ENCODE measurements at places on chromosomes 2 and 18.

DNA sequence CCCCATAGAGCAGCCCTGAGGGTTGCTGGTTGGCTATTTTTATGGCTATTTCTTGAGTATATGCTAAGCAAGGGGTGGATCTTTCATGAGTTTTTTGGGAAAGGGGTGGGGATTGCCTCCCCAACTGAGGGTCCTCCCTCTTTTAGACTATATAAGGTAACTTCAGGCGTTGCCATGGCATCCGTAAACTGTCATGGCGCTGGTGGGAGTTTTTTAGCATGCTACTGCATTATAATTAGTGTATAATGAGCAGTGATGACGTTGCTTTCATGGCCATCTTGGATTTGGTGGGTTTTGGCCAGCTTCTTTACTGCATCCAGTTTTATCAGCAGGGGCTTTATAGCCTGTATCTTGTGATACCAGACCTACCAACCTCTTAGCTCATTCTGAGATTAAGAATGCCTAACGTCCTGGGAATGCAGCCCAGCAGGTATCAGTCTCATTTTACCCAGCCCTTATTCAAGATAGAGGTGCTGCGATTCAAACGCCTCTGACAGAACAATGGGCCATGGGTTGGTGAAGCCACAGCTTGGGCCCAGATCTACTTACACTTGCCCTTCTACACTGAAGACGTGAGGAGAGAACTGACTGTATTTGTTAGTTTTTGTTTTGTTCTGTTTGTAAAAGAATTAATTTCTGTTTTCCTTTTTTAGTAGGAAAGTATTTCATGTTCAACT is 53.8 kb upstream of the TMEM163 start:
- DNase-seq = no peak

GRCh38 chr2:114089636-114090319 is 199.9 kb downstream of the ACTR3 start:
- DNase-seq = no peak

DNA sequence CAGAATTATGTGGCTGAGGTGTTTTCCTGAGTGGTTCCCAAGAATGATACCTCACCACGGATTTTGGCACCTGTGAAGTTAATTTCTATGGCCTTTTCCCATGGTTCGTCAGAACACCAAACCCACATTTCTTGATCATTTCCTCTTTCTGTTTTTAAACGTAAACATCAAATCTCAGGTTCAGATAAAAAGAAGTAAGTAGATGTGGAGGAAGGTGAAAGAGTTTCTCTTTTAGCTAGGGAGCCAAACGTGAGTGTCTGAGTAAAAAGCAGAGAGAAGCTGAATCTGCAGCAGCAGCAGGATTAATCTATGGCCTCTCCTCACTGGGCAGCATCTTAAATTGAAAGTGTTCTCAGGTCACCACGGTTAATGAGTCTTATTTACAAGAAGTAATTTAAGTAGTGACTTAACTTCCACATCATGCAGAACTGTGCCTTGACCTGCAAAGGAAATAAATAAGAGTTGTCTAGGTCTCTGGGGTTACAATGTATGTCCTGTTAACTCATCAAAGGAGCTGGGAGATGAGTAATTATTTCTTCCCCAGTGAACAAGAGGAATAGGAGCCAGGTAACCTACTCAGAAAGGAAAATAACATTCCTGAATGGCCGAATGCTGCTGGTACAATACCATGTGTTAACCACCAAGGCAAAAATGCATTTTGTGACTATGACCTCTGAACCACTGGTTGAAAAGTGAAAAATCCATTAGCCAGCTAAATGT is 139.6 kb upstream of the NETO1 start:
- DNase-seq = no peak

- no peak for DNase-seq
Observed at GRCh38 chr2:197559681-197560080, 43.8 kb downstream of the MOB4 start.

DNA sequence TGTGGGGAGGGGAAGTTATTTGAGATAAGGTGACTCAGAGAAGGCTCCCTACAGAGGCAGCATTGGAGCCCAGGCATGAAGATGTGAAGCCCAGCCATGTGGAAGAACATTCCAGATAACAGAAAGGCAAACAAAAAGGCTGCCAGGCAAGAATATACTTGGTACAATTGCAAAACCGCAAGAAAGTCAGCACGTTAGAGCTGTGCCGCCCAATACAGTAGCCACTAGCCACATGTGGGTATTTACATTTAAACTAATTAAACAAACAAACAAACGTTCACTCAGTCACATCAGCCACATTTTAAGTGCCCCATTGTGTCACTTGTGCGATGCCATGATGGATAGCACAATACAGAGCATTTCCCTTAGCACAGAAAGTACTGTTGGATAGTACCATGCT is 179.6 kb downstream of the SATB2 start:
- no peak for DNase-seq

DNA sequence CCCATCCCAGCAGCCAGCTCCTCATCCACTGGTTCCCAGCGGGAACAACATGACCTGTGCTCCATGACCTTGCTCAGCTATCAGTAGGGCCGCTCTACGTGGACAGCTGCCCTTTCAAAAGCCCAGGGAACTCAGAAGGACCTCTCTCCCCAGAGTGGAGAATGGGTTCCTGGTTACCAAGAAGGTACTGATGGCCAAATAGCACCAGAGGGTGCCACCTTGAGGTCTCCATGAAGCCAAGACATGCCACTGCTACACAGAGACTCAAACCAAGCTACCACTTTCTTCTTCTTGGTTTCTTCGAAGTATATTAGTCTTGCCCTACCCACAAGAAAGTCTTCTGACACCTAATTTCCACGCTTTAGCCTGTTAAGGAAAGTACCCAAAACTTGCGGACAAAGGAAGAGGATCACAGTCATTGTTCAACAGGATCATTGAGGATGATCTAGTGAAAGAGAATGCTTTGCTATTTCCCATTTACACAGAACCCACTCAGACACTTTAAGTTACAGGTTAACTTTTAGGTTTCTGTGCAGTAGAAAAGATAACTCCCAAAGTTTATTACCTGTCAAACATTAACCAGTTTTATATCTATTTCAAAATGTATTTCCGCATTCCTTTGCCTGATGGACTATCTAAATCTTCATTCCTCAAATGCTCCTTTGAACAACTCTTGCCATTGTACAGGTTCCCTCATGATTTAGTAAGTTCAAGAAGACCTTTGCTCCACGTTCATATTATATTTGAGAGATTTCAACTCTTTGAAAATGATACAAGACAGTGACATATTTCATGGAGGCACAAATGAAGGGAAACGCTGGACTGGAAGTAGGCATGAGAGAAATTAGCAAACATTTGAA is 102.2 kb downstream of the ALPK2 start:
- no peak for DNase-seq

DNA sequence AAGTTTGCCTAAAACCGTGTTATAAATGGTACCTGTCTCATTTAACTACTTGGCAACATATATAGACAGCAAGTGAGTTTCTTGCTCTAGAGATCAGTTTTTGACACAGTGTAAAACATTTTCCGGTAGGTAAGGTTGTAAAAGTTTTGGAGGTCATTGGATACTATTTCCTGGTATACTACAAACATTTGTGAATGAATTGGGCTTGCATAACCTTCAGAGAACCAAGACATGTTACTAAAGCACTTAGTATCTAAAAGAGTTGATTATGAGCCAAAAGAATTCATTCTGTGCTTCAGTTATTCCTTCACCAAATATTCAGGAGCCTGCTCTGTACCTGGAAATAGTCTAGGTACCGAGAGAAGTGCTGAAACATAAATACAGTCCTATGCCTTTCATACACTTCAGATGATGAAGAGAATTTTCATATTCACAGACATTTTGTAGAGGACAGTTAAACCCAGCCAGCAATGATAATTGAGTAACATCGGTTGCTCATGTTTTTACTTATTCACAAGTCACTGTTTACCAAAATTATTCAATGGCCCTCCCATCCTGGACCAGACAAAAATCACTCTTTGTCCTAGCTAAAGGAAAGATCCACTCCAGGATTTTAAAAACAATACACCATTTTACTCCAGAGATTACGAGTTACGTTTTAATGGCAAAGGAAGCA is 319.4 kb upstream of the RBMS1 start:
- DNase-seq = no peak
